NB4 (cell line): ENCODE measurements at places on chromosomes 11 and 22.
A peak's percentile ranks its signal among the peaks of the same experiment; 100 is the strongest.

DNA sequence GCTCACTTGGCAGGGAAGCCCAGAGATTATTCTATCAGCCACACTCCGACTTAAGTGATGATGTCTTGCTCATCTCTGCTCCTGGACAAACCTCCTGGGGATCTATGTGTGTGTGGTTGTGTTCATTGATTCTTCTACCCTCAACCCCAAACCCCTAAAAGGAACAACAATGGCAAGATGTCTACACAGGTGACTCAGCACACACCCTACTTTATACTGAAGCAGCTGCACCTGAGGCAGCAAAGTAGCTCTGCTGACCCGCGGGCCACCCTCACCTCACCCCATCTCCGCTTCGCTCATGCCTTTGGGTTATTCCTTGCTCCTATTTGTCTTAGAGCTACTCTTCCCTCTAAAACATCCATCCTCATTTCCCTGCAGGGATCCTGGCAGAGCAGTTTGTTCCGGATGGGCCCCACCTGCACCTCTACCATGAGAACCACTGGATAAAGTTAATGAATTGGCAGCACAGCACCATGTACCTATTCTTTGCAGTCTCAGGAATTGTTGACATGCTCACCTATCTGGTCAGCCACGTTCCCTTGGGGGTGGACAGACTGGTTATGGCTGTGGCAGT lies 38.7 kb downstream of the TMEM45B start:
- DNase-seq: peak; percentile 24

GRCh38 chr11:57154739-57155138 lies 27.0 kb upstream of the LRRC55 start:
- no peak for DNase-seq

- no peak for DNase-seq
Measured at GRCh38 chr11:13902523-13902922, 60.0 kb upstream of the SPON1 start.

DNA sequence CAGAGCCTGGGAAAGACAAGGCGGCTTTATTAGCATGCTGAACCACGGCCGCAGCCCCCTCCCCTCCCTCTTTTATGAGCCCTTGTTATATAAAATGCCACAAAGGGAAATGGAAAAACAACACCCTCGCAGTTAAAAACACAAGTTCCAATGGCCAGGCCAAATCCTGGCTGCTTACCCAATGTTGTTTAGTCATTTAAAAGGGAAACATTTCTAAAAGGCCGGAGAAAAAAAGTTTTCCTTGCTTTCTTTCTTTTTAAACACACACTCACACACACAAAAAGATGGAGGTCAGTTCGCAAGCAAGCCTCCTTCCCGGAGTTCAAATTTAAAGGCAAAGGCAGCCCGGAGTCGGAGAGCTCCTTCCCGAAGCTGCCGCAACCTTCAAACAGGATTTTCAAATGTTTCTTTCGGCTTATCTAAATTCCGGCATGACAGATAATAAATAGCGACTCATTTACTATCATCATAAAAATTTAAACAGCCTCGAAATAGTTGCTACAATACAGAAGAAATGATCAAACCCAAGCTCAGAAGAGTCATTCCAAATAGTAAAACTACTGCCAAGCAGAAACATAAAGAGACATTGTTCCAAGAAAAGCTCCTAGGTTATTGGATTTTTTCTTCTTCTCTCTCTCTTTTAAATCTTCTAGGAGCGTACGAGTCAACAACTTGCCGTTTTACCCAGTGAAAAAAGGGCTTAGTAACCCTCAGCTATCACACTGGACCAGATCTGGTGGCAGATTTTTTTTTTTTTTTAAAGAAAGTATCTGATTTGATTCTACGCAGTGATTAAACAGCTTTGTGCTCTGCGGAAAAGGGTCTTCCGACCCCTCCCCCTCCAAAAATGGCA lies 3.5 kb downstream of the PHF21B start:
- DNase-seq: no peak

DNA sequence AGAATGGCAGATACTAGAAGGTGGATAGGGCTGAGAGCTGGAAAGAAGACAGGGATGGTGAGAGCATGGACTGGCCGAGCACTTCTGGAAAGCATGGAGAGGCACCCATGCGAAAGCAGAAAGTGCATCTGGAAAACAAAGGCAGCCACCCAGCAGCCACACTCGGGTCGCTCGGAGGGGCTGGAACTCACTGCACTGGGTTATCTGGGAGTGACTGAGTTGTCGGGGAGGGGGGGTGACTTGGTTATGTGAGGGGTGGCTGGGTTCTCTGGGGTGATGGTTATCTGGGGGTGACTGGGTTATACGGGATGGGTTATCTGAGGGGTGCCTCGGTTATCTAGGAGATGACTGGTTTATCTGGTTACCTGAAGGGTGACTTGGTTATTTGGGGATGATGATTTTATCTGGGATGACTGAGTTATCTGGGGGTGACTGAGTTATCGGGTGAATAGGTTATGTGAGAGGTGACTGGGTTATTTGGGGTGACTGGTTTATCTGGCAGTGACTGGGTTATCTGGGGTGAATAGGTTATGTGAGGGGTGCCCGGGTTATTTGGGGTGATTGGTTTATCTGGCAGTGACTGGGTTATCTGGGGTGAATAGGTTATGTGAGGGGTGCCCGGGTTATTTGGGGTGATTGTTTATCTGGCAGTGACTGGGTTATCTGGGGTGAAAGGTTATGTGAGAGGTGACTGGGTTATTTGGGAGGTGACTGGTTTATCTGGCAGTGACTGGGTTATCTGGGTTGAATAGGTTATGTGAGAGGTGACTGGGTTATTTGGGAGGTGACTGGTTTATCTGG lies 2.6 kb upstream of the PANX2 start:
- DNase-seq: no peak

DNA sequence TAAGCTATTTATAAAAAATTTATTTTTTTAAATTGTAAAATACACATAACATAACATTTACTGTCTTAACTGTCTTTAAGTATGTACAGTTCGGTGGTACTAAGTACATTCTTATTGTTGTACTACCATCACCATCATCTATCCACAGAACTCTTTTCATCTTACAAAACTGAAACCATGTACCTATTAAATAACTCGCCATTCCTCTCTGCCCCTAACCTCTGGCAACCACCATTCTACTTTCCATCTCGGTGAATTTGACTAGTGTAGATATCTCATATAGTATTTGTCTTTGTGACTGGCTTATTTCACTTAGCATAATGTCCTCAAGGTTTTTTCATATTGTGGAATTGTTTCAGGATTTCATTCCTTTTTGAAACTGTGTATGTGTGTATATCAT lies 22.6 kb downstream of the USP47 start:
- no peak for DNase-seq

DNA sequence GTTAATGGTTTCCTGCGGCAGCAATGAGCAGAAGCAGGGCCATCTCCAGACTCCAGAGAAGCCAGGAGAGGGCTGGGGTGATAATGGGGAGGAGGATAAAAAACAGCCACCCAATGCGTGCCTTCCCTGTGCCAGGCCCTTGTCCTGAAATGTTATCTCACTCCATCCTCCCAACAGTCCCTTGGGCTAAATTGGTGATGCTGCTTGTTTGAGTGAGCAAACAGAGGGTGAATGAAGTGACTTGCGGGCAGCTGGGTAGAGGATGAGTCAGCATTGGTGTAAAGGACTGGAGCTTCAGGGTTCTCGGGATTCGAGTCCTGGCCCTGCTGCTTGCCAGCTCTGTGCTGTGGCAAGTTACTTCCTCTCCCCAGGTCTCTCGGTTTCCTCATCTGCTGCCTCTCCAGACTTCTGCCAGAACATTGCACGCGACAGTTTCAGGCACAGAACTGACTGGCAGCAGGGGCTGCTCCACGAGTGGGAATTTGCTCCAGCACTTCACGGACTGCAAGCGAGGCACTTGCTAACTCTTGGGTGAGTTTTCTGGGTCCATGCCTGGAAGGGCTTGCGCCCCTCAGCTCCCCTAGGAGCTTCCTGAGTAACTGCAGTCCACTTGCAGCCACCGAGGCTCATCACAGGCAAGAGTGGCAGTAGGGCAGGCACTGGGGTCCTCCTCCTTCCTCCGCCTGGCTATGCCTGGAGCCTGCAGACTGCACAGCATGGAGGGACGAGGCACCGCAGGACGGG lies at the start of gene P2RY6:
P2RY6 (plus strand) TSS at position 403 of the 744 bp plus-strand sequence. CDS start 24,181 bp downstream, outside the sequence.
- DNase-seq: peak; percentile 98

DNA sequence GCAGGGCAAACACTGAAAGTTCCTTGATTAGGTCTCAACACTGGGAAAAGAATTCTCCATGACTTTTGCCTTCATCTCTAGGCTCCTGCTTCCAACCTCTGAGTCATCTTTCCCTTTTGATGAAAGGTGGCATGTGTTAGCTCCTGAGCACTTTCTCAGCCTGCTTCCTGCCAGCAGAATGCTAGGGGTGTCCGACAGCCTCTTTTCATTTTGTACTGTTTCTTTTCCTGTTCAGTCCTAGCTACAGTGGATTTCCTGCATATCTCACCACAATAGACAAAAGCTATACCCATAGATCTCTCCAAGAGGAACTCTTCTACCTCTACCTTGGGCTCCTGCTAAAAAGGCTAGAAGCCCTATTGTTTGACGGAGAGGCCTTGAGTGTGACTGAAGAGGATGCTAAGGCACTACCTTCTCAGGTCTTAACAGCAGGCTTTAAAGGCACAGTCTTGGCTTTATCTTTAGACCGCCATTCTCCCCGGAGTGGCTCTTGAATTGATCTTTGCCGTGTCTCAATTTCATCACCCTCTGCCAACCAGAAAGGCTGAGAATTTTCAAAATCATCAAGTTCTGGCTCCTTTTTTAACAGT lies 145.5 kb downstream of the RBFOX2 start:
- no peak for DNase-seq

DNA sequence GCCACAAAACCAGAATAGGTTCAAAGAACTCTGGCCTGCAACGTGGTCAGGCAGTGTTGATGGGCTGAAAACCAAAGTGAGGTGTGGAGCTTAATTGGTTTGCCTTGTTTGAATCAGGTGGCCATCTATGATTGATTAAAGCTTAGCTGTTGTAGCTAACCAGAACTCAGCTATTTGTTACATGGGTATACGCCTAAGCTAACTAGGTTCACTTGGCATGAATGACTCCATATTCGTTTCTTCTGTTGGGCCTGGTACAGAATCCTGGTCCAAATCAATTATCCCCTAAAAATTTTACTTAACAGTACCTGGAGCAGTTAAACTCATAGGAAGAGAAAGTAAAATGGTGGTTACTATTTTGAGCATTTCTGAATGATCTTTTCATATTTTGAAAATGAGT lies 7.7 kb upstream of the BAIAP2L2 start:
- DNase-seq: no peak

DNA sequence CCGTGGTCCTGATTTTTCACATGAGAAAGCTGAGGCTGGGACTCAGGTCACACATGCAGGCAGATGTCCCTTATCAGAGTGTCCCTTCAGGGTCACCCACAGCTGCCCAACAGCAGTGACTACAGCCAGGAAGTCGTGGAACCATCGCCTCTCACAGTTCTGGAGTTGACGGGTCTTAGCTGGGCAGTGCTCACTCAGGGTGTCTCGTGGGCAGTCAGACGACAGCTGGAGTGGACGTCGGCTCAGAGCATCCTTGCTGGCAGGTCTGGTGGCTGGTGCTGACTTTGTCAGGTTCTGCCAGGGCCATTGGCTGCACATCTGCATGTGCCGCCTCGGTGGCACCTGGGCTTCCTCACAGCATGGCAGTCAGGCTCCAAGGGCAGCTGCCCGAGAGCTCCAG lies 35.6 kb upstream of the TH start:
- no peak for DNase-seq

DNA sequence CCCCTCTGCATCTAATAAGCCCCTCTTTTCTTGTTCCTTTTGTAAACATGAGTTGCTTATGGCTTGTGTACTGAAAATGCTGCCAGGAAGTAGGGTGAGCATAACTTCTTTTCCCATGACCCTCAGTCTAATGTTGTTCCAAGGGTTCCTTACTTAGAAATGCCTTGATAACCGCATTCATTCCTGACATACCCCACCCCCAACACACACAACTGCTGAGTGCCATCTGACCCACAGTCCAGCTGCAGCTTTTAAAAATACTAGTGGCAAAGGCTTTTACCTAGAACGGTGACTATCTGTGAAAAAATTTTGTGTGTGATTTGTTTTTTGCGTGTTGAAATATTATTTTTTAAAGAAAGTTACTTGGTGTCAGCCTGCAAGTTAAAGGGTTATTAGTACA lies 52.6 kb downstream of the ARHGAP42 start:
- DNase-seq: no peak

DNA sequence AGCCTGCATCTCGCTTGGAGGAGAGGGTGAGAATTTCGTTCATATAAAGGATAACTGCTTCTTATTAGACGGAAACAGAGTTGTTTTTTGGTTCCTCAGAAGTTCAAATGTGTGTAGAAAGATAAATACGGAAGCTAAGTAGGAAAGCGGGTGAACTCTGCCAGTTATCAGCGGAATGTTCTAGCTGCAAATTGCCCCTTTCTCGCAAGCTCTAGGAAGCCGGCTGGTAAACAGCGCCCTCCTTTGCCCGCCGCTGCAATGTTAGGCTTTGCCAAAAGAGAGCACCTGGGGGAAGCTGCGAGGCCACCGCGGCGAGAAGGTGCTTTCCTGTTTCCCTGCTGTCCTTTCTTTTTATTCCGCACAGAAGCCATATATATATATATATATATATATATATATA lies 67.0 kb downstream of the IGLL5 start:
- DNase-seq: peak; percentile 46

DNA sequence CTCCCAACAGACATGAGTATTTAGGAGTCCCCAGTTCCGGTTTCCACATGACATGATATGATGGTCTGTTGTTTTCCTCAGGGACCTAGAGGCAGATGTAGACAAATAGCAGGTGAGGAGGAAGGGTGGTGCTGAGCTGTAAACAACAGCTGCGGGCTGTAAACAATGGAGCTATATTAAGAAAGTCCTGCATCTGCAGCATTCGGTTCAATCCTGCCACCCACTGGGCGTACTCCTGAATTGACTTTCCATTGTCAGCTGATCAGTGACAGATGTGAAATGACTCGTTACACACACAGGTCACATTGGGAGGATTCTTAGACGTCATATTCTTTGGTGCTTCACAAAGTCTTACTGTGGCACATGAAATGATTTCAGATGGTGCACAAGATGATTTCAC lies 26.8 kb upstream of the RAG1 start:
- peak; percentile 32 for DNase-seq

DNA sequence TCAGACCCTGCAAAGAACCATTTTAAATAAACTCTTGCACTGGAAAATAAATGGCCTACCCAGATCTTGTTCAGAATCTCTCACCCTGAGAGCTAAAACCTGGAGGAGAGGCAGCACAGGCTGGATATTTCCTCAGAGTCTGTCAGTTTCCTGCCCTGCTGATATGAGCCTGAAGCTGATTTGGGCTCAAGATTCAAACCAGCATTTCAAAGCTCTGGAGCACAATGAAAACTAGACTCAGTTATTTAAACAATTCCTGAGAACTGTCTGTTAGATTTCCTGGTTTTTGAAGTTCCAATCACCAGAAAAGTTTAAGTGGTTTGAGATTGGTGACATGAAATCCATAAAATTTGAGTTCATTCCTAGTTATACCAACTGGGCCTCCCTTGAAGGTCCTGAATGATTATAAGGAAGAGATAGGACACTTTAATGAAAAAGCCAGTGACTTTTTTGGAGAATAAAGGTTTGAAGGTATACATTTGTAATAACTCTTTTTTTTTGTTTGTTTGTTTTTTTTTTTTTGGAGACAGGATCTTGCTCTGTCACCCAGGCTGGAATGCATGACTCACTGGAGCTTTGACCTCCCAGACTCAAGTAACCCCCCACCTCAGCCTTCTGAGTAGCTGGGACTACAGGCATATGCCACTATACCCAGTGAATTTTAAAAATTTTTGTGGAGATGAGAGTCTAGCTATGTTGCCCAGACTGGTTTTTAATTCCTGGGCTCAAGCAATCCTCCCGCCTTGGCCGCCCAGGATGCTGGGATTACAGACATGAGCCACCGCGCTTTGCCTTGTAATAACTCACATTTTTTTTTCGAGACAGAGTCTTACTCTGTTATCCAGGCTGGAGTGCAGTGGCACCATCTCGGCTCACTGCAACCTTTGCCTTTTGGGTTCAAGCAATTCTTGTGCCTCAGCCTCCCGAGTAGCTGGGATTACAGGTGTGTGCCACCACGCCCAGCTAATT lies 8.0 kb upstream of the ESAM start:
- DNase-seq: no peak
